GM23248 (cell line): ENCODE measurements at places on chromosomes 5 and 9. TPM values are rescaled to one million over a fixed set of nuclear protein-coding genes. Genes with fewer than 3 reads are reported as not detected.
A peak's percentile ranks its signal among the peaks of the same experiment; 100 is the strongest.

DNA sequence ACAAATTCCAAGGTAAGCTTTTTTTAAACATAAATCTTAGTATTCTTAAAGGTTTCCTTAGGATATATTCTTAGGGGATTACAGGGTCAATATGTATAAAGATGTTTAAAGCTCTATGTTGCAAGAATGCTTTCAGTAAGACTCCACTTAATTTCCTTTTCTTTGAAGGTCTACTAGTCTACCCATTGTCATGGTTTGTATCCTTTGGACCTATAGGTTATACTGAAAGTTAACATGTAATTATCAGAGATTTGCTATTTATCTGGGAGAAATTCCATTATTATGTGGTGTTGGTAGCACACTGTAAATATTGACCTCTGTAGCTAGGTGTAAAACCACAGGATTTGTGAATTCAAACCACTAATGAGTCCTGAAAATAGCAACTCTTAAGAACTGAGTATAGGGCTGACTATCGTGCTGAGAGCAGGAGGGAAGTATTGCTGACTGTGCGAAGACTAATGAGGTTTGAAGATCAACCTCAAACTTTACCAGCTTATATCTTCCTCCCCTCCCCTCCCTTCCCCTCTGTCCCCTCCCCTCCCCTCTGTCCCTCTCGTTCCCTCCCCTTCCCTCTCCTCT, 85.6 kb downstream of the GADD45G start:
- no peak overlapping the region for H3K4me3 ChIP-seq
- no peak overlapping the region for H3K27ac ChIP-seq
- H3K36me3 ChIP-seq: no peaks in the 10 kb centered on the region
- H3K4me1 ChIP-seq: no peaks in the 10 kb centered on the region
- no peaks in the 10 kb centered on the region; the same call in 1 of the 2 replicates for H3K27me3 ChIP-seq
- DNase-seq: no peak

DNA sequence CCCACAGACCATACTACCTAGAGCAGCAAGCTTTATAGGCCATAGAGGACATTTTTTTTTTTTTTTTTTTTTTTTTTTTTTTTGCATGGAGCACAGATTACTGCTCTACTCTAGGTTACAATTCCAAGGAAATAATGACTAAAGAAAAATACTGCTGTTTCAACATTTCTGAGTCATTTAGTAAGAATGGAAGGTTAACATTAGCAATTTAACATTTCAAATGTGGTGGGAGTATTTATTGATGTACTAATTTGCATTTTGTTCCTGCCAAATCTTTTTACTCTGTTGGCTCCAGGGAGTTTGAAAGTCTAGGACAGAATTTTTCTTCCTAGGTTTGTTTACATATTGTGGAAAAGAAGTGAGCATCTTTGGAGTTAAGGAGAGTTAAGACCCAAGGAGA, 142.1 kb upstream of the CCDC152 start:
- H3K36me3 ChIP-seq: no peaks in the 10 kb centered on the region
- H3K27me3 ChIP-seq: peaks cover 60% of the 10 kb centered on the region
- peak; percentile 53 for DNase-seq
- H3K4me3 ChIP-seq: no peak overlapping the region

DNA sequence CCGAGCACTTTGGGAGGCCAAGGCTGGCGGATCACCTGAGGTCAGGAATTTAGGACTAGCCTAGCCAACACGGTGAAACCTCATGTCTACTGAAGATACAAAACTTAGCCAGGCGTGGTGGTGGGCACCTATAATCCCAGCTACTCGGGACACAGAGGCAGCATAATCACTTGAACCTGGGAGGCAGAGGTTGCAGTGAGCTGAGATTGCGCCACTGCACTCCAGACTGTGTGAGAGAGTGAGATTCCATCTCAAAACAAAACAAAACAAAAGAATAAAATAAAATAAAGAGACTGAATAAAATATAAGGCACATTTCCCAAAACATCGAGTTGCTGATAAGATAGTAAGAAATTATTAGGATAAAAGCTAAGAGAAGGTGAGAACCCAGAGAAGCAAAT, 32.3 kb upstream of the GLDC start:
- peaks cover 9% of the 10 kb centered on the region for H3K4me1 ChIP-seq
- no peak overlapping the region for H3K27ac ChIP-seq
- H3K4me3 ChIP-seq: no peak overlapping the region
- H3K27me3 ChIP-seq: no peaks in the 10 kb centered on the region
- no peaks in the 10 kb centered on the region for H3K36me3 ChIP-seq
- DNase-seq: no peak

- DNase-seq: no peak
- H3K27me3 ChIP-seq: peaks cover 38% of the 10 kb centered on the region
- H3K4me3 ChIP-seq: no peak overlapping the region
- no peaks in the 10 kb centered on the region for H3K36me3 ChIP-seq
Observed at GRCh38 chr9:131845305-131846298, 105.7 kb upstream of the RAPGEF1 start.

- no peaks in the 10 kb centered on the region for H3K27me3 ChIP-seq
- no peak for DNase-seq
- no peak overlapping the region for H3K4me3 ChIP-seq
- H3K4me1 ChIP-seq: peaks cover 10% of the 10 kb centered on the region
Observed at GRCh38 chr9:128898845-128899565, 17.1 kb downstream of the LRRC8A start.

AMBP gene
- total RNA-seq: not detected in 2 replicates

SPATA31A3 gene
- total RNA-seq: not detected in 2 replicates

FRMD3 gene
- total RNA-seq: 0.13 and 0.32 TPM in 2 replicates
